ENCODE measurements at places on chromosomes 3 and 15.

DNA sequence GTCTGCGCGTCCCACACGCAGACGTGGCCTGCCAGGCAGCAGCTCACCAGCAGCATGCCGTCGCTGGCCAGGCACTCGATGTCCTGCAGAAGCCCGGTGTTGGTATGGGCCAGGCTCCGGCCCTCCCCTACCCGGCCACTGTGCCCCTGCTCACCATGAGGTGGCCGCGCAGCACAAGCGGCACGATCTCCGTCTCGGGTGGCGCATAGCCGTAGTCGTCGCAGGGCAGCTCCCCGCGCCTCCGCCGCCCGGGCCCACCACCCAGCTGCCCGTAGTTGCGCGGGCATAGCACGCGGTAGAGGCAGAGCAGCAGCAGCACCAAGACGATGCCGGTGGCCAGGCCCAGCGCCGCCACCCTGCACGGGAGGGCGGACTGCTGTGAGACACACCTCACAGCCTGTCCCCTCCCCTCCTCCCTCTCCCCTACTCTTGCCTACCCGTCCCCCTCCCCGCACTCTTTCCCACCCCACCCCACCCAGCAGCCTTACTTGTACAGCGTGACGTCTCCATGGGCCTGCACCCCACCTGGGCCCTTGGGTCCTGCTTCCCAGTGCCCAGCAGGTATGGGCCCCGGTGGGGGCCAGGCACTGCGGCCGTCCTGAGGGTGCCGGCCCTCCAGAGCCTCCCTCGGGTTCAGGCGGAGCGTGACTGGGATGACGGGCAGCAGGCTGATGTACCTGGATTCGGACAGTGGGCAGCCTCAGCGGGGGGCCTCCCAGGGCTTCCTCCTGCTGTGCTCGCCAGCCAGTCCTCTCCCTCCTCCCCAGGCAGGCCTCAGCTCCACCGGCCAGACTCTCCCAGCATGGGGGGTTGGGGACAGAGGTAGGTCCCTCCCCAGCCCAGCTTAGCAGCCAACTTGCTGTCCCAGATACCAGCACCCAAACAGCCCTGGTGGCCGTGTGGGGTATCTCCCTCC, 37.6 kb downstream of the PTPN23 start:
- DNase-seq, result peak; percentile 75

DNA sequence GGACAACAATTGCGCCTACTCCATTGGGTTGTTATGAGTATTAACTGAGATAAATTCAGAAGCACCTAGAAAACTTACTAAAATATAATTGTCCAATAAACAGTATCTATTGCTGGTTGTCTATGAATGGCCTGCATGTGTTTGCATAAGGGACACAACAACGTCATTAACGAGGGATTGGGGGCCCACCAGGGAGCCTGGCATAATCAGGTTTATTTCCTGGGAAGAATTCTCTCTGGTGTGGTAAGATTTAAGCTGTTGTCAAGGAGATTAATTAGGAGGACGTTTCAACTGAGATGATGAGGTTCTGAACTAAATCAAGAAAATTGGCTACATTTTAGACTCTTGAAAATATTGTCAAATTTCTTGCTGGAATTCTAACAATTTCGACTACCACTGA, 176.1 kb upstream of the CDIN1 start:
- no peak for DNase-seq

DNA sequence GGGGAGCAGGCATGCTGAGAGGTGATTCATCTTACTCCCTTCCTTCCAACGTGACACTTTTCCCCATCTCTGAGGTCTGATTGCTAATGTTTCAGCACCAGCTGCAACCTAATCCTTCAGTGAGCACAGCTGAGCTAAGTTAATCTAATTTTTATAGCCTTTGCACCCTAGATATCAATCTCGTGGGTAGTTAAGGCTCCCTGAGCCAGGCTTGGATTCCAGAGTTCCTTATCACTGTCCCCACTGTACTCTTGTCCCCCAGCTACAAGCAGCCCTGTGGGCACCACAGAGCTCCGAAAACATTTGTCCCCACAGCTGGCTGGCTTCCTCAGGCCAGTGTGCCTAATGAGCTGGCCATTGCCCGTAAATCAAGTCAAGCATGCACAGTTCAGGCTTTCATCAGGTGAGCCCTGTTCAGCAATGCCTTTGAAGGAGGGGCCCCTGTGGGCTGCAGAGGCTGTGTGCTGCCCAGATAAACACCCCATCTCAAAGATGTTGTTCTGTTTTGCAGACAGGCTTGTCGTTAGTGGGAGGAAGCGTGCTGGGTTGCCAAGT, 376.9 kb upstream of the RASGRP1 start:
- no peak for DNase-seq

- no peak for DNase-seq
Measured at GRCh38 chr15:59649603-59650002, 7.7 kb downstream of the GTF2A2 start.

DNA sequence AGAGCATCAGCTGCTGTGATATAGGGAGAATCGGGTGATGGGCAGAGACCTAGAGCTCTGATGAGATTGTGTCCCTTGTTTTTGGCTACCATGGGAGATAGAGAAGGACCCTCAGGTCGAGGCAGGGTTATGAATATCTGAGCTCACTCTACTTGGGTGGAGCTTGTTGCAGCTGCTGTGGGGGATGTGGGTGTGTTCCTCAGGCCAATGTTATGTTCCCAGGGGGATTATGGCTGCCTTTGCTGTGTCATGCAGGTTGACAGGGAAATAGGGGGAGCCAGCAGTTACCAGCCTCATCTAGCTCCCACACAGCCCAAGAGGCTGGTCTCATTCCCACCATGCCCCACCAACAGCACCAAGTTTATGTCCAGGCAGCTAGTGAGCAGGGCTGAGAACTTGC, 131.5 kb downstream of the TRIM42 start:
- no peak for DNase-seq

DNA sequence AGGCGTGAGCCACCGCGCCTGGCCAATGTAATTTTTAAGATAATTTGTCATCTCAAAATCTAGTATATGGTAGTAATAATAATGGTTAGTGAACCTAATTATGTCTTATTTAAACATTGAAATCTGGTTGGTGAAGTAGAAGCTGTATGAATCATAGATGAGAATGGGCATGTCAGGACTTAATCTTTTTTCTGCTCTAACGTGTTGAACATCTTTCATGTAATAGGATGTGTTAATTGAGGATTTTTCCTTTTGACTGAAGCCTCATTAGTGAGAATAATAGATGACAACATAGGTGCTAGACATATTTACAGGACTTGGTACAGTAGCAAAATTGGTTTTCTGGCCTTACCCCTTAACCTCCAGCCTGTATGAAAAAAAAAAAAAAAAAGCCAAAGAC, 835.6 kb downstream of the IGSF11 start:
- no peak for DNase-seq

DNA sequence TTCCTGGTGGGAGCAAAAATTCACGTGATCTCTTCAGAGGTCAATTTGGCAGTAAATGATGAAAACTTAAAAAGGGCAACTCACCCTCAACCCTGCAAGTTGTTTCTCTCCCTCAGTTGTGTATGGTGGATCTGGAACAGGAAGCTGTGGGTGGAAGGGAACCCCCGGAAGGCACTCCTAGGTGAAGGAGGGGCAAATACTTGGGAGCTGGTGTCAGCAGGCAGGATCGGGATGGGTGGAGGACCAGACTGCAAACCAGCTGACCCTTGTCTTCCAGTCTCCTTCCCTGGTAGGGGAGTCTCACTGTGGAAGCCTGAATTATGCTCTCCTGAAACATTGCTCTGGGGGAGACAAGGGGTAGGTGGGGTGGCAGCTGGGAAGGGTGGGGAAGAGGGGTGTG, 33.5 kb downstream of the PRR23E start:
- DNase-seq, result no peak

GRCh38 chr3:4980229-4981203, 1.3 kb downstream of the BHLHE40 start:
- DNase-seq, result peak; percentile 59

DNA sequence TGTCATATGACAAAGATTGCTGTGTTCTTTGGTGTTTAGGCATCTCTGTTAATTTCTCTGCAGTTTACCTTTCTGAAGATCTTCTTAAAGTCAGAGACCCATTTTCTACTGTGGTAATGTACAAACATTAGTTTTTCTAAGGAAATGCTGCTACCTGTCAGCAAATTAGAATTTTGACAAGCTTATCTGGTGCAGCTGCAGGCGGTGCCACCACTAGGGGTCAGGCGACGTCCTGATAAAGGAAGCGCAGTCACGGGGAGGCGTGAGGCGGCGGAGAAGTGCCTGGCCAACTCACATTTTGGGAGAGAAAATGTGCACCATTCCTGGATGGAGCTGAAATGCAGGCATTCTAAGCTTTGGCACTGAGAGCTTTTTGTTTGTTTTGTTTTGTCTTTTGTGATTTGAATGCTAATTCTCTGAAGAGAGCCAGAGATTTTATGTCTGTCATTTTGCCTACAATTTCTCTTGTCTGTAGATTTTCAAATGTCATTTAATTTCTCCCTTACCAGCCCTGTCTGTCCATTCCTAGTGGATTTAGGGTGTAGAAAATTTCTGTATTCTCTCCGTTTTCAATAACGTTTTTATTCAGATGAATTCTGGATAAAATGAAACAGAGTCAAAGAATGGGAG, 24.9 kb upstream of the SIAH2 start:
- DNase-seq, result no peak

- no peak for DNase-seq
Measured at GRCh38 chr3:71446734-71447133, 136.8 kb downstream of the FOXP1 start.

- no peak for DNase-seq
Measured at GRCh38 chr15:25066708-25067107, 111.9 kb downstream of the SNRPN start.

- no peak for DNase-seq
Measured at GRCh38 chr15:25486051-25486450, 47.2 kb upstream of the UBE3A start.

DNA sequence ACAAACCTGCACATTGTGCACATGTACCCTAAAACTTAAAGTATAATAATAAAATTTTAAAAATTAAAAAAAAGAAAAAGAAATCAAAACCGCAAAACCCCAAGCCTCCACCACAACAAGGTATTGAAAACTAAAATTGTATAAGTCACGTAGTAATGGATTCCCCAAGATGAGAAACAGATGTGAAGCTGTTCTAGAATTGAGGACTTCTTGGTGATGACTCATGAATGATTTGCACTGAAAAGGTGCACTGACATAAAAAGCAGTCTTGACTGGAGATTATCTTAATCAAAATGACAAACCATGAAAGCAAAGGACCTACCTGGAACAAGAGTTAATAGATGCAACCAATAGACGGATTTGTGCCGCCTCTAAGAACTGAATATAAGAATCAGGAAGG, 225.8 kb downstream of the MYRIP start:
- DNase-seq, result no peak

DNA sequence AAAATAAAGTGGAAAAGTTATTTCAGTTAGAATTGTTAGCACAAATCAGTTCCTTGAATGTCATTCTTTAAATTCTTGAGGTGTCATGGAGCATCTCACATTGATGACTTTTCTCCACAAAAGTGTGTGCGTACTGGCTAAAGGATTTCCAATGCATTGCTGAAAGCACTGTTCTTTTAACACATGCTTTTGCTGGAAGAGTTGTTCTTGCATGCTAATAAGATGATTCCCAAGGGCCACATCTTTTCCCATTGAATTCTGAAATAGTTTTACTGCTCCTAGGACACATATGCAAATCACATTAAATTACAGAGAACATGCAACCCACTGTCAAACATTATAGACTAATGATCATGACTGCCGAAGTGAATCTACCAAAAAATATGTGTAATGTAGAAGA, 516.3 kb upstream of the CADM2 start:
- no peak for DNase-seq

GRCh38 chr3:146953511-146953981, 348.4 kb upstream of the PLSCR5 start:
- DNase-seq, result no peak

- DNase-seq, result no peak
Measured at GRCh38 chr3:190340071-190340470, 17.8 kb upstream of the CLDN1 start.

DNA sequence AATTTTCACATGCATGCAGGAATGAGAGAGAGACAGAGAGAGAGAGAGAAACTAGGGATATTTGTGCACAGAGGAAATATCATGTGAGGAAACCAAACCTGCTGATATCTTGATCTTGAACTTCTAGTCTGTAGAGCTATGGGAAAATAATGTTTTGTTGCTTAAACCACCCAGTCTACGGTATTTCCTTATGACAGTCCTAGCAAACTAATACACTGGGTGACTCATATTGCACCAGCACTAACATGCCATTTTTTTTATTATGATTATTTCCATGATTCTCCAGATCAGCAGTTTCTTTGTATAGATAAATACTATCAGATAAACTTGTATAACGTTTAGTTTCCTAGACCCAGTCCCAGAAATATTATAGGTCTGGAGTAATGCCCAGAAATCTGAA, 1259.0 kb downstream of the ZPLD1 start:
- no peak for DNase-seq

DNA sequence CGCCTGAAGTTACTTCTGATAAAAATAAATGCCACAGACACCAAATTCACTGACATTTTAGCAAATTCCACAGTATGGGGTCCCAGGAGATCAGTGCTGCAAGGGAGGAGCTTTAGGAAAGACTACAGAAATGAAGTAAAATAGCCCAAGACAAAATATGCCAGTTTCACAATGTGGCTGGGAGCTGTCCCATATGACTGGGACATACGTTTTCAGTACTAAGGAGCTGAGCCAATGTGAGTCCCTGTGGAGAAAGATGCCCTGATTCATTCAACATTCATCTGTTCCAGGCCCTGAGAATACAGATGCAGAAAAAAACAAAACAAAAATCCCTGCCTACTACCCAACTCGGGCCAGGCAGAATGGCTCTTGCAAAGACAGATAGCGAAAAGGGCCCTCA, 63.4 kb upstream of the FAM174B start:
- DNase-seq, result no peak

DNA sequence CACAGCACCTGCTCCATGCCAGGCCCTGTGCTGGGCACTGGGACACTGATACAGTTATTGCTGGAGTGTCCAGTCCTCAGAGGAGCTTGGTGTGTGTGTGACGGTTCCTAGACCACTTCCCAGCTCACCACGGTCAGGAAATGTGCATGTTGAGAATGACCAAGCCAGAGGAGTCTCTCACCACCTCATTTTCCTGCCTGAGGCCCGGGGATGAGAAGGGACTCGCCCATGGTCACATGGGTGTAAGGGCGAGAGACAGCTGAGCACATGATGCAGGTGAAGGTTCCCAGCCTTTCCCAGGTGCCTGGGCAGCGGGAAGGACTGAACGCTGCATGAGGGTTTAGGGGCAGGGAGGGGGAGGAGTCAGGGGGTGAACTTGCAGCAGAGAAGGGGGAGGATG, 180.9 kb upstream of the TLE3 start:
- DNase-seq, result no peak

GRCh38 chr15:94588993-94589392, 357.6 kb downstream of the MCTP2 start:
- DNase-seq, result no peak

- no peak for DNase-seq
Measured at GRCh38 chr15:71997691-71998090, 120.3 kb downstream of the MYO9A start.

DNA sequence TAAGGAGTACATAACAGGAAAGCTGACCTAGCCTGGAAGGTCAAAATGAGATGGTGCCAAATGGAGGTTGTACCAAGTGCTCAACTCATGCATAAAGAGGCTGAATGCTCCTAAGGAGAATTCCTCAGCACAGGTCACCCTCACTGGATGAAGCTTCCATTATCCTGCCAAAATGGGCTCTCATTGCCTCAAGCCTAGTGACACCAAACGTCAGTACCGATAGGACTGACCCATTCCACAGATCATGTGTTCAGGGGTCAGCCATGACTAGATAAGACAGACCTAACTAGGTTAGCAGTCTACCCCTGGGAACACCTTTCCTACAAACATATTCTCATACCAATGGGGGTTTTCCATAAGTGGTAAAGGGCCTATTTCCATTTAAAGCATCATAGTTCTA, 160.7 kb downstream of the MEX3B start:
- DNase-seq, result no peak

Data from 8988T (cell line).